Right lobe of liver (tissue), 6 donors: ENCODE measurements at places on chromosomes 2 and 18. TPM values are rescaled to one million over a fixed set of nuclear protein-coding genes. Genes with fewer than 3 reads are reported as not detected.

- no peak for DNase-seq
Measured at GRCh38 chr2:234146087-234146826, 95.8 kb downstream of the SPP2 start.

DNA sequence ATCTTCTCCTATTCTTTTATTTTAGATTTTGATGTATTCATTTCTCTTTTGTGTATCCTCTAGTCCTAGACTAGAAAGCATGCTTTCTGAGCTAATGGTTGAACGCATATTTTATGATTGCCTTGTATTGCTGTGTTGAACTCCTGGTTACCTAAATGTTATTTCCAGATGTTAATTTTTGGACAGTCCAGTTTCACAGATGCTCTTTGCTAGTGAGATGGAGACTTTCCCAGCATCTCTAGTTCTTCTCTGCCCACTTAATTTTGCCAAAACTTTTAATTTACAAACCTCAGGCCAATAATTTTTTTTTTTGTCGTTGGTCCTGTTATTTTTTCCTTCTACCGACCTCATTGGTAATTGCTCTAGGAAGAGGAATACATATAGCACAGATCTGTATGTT lies 153.2 kb downstream of the HAUS1 start:
- DNase-seq, result no peak

DNA sequence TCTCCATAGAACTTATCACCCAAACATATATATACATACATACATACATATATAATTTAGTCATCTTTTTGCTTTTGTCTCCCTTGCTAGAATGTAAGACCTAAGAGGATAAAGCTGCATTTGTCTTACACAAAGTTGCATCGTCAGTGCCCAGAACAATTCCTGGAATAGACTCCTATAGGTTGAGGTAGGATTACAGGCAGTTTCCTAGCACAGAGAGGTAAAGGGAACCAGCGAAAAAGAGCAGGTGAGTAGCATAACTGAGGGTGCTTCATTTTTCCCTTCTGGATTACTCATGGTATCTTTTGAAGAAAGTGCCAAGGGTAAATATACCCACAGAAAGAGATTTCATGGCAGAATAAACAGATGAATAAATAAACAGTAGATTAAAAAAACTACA lies 68.1 kb upstream of the AMMECR1L start:
- DNase-seq, result no peak

DNA sequence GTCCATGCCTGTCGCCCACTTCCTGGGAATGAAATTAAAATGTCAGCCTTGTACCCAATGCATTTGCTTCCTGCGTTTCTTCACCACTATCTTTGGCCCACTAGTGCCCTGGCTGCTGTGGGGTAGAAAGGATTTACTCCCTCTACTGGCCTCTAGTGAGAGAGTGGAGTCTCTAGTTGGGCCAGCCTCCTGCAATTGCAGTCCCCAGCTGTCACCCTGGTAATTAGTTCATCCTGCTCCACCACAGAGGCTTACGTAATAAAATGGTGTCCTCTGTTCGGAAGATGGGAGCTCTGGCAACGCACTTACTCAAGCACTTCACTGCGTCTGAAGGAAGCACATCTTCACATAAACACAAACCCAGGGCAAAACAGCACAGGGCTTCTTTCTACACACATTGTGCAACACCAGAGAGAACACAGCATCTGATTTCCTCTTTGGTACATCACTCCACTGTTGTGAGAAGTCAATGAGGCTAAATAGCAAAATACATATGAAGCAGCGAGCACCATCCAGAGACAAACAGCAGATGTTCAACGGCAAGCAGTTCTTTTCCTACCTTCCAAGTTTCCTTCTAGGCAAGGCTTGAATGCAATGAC lies 274.6 kb downstream of the LRATD1 start:
- DNase-seq, result no peak

GRCh38 chr2:231297108-231297908 lies 98.2 kb upstream of the B3GNT7 start:
- DNase-seq, result peak; percentile 69

DNA sequence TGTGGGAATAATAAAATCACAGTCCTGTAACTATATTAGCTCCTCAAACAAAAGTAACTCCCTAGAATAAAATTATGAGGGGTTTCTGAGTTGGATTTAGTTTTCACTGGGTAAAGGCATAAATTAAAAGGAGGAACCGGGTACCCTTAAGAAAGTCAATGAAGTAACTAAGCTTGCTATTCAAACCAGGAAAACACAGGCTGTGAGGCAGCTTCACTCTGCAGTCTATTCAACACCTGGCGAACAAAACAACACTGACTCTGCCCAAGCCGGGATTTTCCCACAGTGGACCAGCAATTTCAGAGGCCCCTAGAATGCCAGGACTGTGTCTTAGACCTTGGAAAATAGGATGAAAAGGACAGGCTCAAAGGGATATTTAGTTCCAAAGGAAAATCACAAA lies 24.6 kb upstream of the CREB1 start:
- no peak for DNase-seq

GRCh38 chr2:134161170-134161547 lies 92.7 kb upstream of the MGAT5 start:
- DNase-seq, result peak; percentile 43

DNA sequence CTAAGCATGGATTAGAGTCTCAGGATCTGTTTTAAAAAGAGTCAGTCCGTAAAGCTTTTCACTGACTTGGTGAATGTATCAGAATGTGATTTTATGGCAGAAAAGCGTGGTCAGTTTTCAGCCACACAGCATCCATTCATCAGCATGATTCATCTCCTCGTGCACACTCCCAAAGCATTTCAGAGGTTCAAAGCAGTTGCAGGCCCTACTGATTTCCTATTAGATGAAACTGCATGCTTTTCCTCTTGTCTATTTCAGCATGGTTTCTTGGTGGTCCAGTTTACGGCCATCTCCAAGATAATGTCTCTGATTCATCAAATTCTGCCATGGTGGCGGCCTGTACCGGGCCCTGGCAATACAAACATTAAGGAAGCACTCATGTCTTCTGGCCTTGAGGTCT lies 4.8 kb upstream of the PARD6G start:
- no peak for DNase-seq

- DNase-seq, result no peak
Measured at GRCh38 chr2:85854166-85854509, 34.7 kb downstream of the ST3GAL5 start.

- DNase-seq, result peak; percentile 80
Measured at GRCh38 chr2:196719110-196719872, 79.8 kb downstream of the CCDC150 start.

DNA sequence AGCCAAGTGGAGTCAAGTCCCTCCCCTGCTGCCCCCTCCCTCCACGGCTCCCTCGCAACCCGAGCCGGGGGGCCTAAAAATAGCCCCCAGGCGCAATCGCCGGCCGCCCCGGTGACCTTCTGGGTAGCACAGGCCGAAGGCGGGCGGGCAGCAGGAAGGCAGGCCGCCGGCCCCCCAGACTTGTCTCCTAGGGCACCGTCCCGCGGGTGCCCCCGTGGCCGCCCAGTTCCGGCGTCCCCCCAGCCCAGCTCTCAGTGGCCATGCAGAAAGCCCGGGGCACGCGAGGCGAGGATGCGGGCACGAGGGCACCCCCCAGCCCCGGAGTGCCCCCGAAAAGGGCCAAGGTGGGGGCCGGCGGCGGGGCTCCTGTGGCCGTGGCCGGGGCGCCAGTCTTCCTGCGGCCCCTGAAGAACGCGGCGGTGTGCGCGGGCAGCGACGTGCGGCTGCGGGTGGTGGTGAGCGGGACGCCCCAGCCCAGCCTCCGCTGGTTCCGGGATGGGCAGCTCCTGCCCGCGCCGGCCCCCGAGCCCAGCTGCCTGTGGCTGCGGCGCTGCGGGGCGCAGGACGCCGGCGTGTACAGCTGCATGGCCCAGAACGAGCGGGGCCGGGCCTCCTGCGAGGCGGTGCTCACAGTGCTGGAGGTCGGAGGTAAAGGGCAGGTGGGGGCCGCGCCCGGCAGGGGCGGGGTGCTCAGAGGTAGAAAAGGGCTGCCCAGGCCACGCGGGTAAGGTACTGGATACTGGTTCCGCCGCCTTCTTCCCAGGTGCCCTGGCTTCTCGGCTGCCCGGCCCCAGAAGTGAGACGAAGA lies at the start of gene SPEG:
Gene SPEG, plus strand, starts transcription at position 126 of the 808 bp plus-strand sequence. Its CDS starts 135 bp downstream, at position 261.
- DNase-seq, result no peak

- no peak for DNase-seq
Measured at GRCh38 chr2:40199771-40200170, 252.1 kb downstream of the SLC8A1 start.

GRCh38 chr2:175441181-175441761 lies 259.8 kb upstream of the ATP5MC3 start:
- DNase-seq, result no peak

DNA sequence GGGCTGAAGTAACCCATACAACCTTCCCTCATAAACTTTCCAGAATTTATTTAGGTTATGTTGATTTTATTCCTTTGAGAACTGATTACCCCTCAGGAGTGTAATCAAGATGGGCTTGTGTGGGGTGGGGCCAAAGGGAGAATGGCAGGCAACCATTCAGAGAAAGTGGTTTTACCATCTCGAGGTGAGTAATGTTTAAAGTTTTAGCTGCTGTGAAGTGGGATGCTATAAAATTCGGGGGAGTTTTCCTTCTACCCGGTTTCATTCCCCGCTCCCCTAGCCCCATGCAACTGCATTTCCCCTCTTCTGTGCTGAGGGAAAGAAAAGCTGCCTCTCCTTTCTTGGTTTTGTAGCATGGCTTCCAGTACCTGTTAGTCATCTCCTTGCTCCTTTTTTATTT lies 34.7 kb downstream of the MAP4K4 start:
- no peak for DNase-seq

GRCh38 chr2:74851191-74851566 lies 17.3 kb downstream of the HK2 start:
- no peak for DNase-seq

GRCh38 chr2:205261516-205262020 lies 420.7 kb upstream of the NRP2 start:
- no peak for DNase-seq

DNA sequence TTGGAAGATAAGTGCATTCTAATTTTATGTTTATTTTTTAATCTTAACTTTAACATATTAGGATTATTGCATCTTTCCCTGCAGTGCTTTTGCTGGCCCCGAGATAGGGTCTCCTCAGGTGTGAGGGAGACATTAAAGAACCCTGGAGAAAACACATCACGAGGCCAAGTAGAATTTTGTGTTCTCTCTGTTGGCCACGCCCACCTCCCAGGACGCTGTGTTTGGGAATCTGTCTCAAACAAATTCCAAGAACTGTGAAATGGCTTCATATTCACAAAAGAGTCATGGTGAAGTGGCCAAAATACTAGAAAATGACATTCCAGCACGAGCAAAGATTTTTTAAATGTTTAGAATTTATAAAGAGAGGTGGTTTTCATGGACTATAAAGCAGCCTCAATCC lies 27.3 kb downstream of the RNF144A start:
- no peak for DNase-seq

DNA sequence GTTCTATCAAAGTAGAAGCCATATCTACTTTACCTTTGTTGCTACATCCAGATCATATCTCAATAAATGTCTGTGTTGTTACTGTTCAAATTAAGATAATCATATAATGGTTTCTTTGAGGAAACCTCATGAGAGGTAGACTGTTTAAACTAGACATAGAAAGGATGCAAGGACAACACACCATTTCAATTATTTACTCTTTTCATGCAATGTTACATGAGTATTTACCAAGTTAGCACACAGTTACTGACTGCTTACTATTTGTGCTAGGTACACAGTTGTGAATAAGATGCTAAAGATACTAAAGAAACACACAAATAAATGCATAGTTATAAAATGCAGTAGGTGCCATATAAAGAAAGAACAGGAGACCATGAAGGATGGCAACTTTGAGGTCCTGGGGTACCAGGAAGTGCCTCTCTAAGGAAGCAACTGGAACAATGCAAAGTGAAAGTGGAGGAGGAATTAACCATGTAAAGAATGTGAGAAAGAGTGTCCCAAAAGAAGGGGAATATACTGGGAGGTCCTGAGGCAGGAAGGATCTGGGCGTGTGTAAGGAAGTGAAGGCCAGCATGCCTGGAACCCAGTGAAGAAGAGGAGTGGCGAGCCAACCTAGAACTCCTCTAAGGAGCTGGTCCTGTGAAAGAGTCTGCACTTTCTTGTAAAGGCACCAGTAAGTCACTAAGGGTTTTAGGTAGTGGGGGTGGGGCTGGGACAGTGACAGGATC lies 39.4 kb downstream of the RBMS1 start:
- no peak for DNase-seq

- DNase-seq, result no peak
Measured at GRCh38 chr2:28428486-28428885, 35.8 kb downstream of the FOSL2 start.

DNA sequence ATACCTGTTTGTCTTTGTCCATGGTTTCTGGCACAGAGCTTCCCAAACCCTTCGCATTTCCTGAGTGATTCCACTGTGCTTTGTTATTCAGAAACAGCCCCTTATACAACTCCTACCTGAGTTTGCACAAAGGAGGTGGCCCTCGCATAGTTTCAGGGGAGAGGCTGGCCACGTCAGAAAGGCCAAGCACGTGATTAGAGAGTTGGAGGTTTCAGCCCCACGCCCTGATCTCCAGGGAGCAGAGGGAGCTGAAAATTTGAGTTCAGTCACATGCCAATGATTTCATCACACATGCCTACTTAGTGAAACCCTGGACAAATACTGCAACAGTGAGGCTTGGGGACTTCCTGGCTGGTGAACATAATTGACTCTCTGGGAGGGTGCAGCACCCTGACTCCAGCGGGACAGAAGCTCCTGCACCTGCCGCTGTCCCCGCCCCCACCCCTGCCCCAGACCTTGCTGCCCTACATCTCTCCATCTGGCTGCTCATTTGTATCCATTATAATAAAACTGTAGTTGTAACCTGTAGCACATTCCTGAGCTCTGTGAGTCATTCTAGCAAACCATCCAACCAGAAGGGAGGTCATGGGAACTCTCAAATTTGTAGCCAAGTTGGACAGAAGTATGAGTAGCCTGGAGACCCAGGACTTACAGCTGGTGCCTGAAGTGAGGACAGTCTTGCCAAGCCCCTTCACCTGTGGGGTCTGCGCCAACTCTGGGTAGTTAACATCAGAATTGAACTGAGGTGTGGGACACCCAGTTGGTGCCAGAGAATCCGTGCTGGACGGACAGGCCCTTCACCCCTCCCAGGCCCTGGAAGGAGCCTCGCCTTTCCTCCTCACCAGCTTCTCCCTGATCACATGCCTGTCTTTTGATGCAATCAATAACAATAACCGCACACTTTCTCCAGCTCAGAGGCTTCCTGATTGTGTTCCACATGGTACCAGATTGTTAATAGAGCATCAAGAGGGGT lies 224.3 kb downstream of the ANAPC1 start:
- DNase-seq, result peak; percentile 76

Gene IGFBP5
- 76.0 TPM for total RNA-seq

Gene GBX2
- total RNA-seq, result not detected

Gene FABP1
- 1,007 TPM for total RNA-seq

Gene RSAD2
- total RNA-seq, result 2.7 TPM

Gene ZNF397
- 10.5 TPM for total RNA-seq

Gene MEMO1
- 23.5 TPM for total RNA-seq

Gene HJURP
- 1.1 TPM for total RNA-seq

Gene FEV
- not detected for total RNA-seq

Gene RAD51AP2
- not detected for total RNA-seq

Gene SNORC
- 14.5 TPM for total RNA-seq

Gene LGALSL
- total RNA-seq, result 5.3 TPM

Gene CFAP53
- 0.13 TPM for total RNA-seq

Gene RIT2
- total RNA-seq, result not detected

Gene GKN2
- total RNA-seq, result not detected

Gene CREG2
- 0.20 TPM for total RNA-seq

Gene LHCGR
- not detected for total RNA-seq

Gene DBI
- total RNA-seq, result 314 TPM
